Breast epithelium (tissue), 4 donors: ENCODE measurements at places on chromosomes 3 and 15.
A peak's percentile ranks its signal among the peaks of the same experiment; 100 is the strongest.

DNA sequence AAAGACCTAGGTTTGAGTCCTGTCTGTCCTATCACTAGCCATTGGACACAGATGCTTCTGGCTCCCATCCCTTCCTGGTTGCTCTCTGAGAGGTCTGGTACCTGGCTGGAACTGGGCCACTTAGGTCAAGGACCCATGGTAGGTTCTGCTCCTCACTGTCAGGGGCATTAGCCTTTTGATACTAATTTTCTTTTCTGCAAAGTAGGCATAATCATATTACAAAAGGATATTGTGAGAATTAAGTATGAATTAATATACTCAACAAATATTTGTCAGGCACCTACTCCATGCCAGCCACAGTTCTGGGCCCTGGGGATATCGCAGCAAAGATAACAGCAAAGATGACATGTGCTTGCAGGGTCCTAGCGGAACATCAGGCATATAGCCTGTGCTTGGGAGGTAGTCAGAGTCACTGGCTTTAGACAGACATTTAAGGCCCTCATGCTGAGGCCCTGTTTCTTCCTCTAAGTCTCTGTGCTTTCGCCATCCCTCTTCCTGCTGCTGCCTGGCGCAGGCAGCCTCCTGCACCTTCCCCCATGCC, 25.6 kb upstream of the LCTL start:
- no peaks in the 10 kb centered on the region for H3K4me1 ChIP-seq
- no peak for DNase-seq
- H3K27me3 ChIP-seq = no peaks in the 10 kb centered on the region
- H3K27ac ChIP-seq = no peak overlapping the region
- no peaks in the 10 kb centered on the region for H3K36me3 ChIP-seq
- H3K4me3 ChIP-seq = no peak overlapping the region

DNA sequence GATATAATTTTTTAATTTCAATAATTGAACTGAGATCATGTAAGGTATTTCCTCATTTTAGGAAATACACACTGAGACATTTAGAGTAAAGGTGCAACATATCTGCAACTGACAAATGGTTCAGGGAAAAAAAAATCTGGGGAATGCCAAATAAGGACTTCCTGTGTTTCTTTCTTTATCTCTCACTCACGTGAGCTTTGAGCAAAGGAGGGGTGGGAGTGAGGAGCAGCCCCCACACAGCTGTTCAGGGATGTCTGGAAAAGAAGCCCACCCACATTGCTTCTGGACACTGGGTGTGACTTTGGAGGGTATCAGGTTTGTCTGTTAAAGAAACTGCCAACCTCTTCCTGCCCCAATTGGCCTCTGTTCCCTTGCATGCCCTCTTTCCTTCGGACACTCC, 5.6 kb upstream of the TP63 start:
- H3K27ac ChIP-seq = no peak overlapping the region
- DNase-seq = no peak
- H3K36me3 ChIP-seq = no peaks in the 10 kb centered on the region

DNA sequence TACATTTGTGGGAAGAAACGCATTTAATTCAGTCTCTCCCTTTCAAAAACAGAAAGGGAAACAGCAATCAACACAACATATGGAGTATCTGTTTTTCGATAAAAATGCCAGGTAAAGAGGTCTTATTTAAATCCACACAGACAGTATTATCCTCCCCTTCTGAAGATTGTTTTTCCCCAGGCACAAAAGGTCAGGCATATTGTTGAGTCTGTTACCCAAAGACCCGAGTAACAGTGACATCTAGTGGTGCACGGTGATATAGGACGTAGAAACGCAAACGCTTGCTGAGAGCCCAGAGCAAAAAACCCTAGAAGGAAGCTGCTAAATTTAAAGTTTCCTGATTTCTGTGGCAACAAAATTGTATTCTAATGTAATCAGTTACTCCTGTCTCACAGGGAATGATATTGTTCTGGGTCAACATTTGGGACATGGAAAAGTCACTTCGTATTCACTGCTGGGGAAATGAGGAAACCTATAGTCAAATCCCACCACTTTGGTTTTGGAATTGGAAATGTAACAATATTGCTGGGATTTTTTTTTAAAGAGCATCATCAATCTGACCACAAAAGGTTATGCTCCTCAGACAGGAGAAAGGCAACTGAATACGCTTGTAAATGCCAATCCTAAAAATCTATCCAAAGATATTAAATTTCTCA, 312.7 kb upstream of the CCDC54 start:
- H3K36me3 ChIP-seq = no peaks in the 10 kb centered on the region
- no peaks in the 10 kb centered on the region for H3K4me1 ChIP-seq
- no peak overlapping the region for H3K4me3 ChIP-seq
- no peaks in the 10 kb centered on the region for H3K27me3 ChIP-seq

DNA sequence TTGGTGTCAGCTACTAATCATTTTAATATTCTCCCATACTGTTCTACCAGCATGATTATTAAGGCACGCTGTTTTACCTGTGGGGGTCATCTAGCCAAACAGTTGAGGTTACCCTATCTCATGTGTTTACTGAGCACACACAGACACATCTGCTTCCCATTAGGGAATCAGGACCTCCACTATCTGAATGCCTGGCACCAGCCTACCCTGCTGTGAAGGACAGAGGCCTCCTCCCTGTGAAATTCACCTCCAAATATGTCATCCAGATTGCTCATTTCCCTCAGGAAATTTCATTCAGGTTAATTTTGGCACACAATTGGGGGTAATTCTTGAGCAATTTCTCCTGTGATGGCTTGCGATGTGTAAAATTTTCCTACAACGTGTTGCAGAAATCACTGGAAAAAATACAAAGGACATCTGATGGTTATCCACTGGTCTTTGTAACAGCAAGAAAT, 155.6 kb upstream of the NR2E3 start:
- no peak for DNase-seq
- no peaks in the 10 kb centered on the region for H3K27me3 ChIP-seq
- H3K4me1 ChIP-seq = no peaks in the 10 kb centered on the region

- H3K4me3 ChIP-seq = no peak overlapping the region
- DNase-seq = no peak
- H3K4me1 ChIP-seq = no peaks in the 10 kb centered on the region
- H3K27ac ChIP-seq = peak overlapping the region; percentile 88
- no peaks in the 10 kb centered on the region for H3K36me3 ChIP-seq
Measured at GRCh38 chr15:95304151-95304946, 1026.2 kb upstream of the NR2F2 start.

- H3K4me3 ChIP-seq = peak overlapping the region; percentile 83
- peak overlapping the region; percentile 95 for H3K27ac ChIP-seq
- no peaks in the 10 kb centered on the region for H3K4me1 ChIP-seq
- H3K36me3 ChIP-seq = no peaks in the 10 kb centered on the region
Measured at GRCh38 chr15:29822684-29823459, 604 bp upstream of the TJP1 start.

DNA sequence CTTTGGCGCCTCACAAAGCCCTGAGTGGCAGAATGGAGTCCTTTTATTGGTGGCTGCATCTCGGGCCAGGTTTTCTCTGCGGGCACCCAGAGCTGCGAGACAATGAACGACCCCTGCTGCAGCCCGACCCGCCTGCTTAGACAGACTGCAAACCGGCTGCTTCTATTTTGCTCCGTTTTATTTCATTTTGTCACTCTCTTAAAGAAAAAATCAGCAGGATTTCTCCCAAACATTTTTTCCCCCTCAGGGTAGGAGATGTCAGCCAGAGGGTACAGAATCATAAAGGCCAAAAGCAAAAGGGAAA, 64.8 kb downstream of the OXNAD1 start:
- H3K36me3 ChIP-seq = no peaks in the 10 kb centered on the region
- no peaks in the 10 kb centered on the region for H3K27me3 ChIP-seq
- H3K4me1 ChIP-seq = no peaks in the 10 kb centered on the region
- DNase-seq = no peak

DNA sequence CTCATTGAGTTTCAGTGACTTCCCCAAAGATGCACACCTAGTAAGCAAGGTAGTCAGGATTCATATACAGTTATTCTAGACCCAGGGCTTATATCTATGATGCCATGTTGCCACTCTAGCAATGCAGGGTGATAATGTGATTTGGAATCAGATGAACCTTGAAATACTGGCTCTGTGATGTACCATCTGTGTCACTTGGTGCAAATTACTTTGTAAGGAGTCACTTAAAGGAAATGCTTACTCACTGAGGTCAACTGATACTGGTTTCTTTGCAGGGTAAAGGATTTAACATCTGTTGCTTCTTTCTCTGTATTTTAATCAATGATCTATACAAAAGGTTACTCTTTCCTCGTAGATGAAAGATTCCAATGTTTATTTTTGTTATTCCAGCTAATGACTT, 10.8 kb downstream of the ASB14 start:
- H3K36me3 ChIP-seq = no peaks in the 10 kb centered on the region
- no peaks in the 10 kb centered on the region for H3K27me3 ChIP-seq
- no peaks in the 10 kb centered on the region for H3K4me1 ChIP-seq
- DNase-seq = no peak
- no peak overlapping the region for H3K4me3 ChIP-seq

GRCh38 chr3:51176923-51177322, 208.2 kb upstream of the MANF start:
- H3K36me3 ChIP-seq = no peaks in the 10 kb centered on the region
- no peaks in the 10 kb centered on the region for H3K27me3 ChIP-seq
- no peak for DNase-seq
- H3K4me3 ChIP-seq = no peak overlapping the region
- no peak overlapping the region for H3K27ac ChIP-seq

DNA sequence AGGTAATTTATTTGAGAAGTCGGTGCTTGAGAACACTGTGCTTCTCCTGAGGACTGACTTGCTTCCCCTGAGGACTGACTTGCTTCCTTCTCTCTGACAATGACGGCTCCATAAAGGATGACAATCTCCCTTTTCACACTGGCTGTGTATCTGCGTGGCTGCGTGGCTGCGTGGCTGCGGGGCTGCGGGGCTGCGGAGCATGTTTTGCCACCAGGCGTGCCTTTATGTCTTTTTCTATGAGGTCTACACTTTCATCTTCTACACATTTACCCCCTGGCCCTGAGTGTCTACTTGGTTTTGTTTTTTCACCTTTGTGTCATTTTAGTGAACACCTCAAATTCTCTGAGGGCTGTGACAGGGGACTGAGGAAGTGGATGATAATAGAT, 89.9 kb downstream of the XXYLT1 start:
- H3K27ac ChIP-seq = no peak overlapping the region
- peaks cover 2% of the 10 kb centered on the region for H3K4me1 ChIP-seq
- no peak for DNase-seq
- no peaks in the 10 kb centered on the region for H3K27me3 ChIP-seq
- H3K36me3 ChIP-seq = no peaks in the 10 kb centered on the region

DNA sequence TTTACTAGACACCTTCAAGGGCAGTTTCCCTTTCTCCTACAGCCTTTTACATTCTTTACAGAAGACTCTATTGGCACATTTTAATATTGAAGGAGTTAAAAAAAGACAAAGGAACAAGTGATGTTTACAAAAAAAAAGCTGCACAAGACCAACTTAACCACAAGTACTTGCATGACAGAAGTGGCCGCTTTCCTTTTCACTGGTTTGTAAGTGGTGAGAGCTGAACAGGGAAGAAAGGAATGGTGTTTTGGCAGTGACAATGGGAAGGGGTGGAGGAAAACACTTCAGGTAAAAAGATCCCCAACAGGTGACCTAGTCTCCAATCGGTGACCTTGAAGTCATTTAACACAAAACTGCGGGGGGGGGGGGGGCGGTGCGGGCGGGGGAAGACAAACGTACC, 1.1 kb downstream of the WDR72 start:
- H3K27me3 ChIP-seq = no peaks in the 10 kb centered on the region
- H3K4me3 ChIP-seq = no peak overlapping the region
- H3K36me3 ChIP-seq = no peaks in the 10 kb centered on the region
- DNase-seq = no peak
- H3K4me1 ChIP-seq = no peaks in the 10 kb centered on the region

DNA sequence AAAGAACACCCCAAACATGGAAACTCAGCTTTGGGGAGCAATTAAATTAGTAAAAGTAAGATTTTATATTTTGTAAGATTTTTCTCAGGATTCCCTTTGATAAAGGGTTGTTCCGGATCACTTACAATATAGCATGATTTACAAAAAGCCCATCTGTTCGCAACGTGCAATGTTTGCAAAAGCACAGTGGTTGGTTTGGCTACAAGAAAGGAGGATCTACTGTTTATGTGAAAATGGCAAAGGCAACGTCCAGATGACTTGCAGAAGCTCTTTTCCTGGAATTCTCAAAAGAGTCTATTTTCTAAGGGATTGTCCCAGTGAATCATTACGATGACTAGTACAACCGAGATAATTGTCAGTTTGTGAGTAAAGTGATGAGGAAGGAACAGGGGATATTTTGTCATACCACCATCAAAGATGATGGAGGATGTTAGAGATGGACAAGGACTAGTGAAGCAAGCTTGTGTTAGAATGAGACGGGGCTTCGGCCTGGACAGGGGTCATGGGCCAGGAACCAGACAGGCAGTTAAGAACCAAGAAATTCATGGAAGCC, 71.6 kb downstream of the CRYGS start:
- H3K36me3 ChIP-seq = no peaks in the 10 kb centered on the region
- H3K4me1 ChIP-seq = no peaks in the 10 kb centered on the region
- H3K4me3 ChIP-seq = no peak overlapping the region
- no peak overlapping the region for H3K27ac ChIP-seq

GRCh38 chr3:23396746-23397145, 193.6 kb downstream of the UBE2E2 start:
- no peak for DNase-seq
- H3K4me3 ChIP-seq = no peak overlapping the region
- no peaks in the 10 kb centered on the region for H3K36me3 ChIP-seq
- H3K27me3 ChIP-seq = no peaks in the 10 kb centered on the region
- no peaks in the 10 kb centered on the region for H3K4me1 ChIP-seq

DNA sequence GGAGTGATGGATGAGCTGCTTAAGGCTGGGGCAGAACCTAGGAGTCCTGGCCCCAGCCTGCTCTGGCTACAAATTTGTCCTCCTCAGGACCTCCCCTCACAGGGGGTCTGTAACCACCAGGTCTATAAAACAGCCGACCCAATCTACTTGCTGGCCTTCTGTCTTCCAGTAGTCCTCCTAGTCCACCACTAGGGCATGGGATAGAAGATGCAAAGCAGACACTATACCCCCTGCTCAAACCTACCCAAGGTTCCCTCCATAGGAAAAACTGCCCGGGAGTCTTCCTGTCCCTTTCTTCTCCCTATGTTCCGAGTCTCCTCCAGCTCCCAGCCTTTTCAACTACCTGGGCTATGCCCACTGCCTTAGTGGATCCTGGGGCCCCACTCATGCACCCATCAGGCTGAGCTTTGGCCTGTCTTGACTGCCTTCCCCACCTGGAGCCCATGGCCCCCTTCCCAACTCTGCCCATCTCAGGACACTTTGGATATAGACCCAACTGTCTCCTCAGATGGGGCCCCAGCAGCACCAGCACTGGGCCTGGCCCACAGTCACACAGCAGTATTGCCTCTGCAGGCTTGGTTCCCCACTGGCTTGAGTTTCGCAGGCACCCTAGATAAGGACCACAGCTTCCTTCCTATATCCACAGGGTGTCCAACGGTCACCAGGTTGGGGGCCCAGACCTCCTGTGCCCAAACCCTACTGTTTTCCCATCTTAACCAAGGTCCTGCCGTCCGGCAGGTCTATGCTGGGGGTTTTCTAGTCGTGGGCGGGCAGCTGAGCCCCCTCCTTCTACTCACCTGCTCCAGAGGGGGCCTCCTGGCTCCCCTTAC, 1.1 kb downstream of the HYAL3 start:
- H3K4me3 ChIP-seq = peak overlapping the region; percentile 92
- peak overlapping the region; percentile 91 for H3K27ac ChIP-seq
- no peaks in the 10 kb centered on the region for H3K36me3 ChIP-seq
- peaks cover 11% of the 10 kb centered on the region for H3K4me1 ChIP-seq
- DNase-seq = no peak

GRCh38 chr15:40274350-40275274, 8.3 kb downstream of the ANKRD63 start:
- DNase-seq = peak; percentile 84
- H3K36me3 ChIP-seq = no peaks in the 10 kb centered on the region
- H3K27me3 ChIP-seq = peaks cover 1% of the 10 kb centered on the region
